ENCODE measurements at places on chromosomes 11 and 22.

- peak; percentile 3 for DNase-seq
Measured at GRCh38 chr22:32904044-32904443, 102.5 kb downstream of the TIMP3 start.

DNA sequence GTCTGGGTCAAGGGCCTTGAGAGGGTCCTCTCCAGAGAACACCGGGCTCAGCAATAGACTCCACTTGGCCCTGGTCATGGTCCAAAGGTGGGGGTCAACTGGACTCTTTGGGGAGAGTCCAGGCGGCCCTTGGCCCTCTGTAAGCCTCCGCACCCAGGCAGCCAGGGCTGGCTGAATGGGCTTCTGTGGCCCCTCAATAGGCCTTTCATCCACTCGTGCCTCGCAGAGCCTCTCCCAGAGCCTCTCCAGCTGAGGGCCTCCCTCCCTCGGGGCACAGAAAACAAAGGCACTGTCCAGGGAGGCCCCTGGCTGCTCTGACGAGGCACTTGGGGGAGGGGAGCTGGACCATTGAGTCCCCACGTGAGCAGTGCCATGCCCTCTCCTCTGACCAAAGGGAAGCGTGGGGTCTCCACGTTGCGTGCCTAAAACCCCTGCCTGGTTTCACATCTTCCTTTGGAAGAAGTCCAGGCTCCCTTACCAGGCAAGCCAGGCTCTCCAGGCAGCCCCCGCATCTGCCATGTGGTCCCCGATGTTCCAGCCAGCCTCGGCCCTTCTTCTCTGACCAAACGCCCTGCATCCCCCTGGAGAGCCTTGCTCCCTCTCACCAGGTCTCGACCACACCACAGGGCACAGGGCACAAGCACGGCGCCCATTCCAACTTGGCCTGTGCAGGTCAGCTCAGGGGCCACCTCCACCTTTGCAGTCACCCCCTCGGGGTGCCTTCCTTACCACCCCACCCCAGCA is 15.5 kb downstream of the KIAA0930 start:
- DNase-seq: no peak

GRCh38 chr22:20653012-20653794 is 120.7 kb upstream of the SERPIND1 start:
- no peak for DNase-seq

DNA sequence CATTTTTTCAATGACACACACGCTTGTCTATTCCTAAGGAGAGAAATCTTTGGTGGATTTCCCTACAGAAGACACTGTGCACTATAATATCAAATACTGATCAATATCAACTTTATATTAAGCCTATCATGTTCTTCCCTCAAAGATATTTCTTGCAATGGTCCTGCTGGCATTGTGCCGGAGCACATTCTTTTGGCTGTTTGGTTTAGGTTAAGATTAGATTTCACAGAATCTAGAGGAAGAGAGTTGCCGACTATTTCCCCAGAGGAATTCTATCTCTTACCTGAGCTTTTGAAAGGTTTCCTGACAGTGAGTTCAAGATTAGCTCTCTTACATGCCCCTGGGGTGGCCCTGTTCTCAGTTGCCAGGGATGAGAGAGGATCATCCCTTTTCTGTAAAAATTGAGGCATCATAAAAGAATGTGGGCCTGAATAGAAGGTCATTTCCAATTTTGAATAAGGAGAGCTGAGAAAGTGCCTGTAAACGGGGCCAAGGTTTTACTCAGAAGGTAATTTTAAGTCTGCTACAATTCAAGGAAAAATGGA is 180.6 kb upstream of the ARHGAP20 start:
- no peak for DNase-seq

- DNase-seq: peak; percentile 63
Measured at GRCh38 chr22:22721681-22722354, 77.4 kb downstream of the GGTLC2 start.

DNA sequence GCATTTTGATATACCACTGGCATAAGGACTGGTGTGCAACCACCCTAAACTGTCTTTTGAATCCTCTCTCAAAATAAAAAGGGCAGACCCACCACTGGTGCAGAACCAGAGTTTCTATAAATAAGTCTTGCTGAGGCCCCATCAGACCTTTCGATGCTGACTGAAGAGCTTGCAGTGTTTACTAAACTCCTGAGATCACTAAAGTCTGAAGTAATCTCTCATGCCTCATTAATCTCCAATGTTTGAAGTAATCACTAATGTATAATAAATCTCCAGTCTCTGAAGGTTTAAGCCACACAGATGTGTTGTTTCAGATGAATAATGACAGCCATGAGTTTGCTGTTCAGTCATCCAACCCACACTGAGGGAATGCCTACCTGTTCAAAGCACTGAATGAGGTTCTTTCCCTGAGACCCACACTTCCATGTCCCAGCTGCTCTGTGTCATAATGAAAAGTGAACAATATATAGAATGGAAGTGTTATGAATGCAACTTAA is 50.6 kb upstream of the DEUP1 start:
- DNase-seq: no peak

DNA sequence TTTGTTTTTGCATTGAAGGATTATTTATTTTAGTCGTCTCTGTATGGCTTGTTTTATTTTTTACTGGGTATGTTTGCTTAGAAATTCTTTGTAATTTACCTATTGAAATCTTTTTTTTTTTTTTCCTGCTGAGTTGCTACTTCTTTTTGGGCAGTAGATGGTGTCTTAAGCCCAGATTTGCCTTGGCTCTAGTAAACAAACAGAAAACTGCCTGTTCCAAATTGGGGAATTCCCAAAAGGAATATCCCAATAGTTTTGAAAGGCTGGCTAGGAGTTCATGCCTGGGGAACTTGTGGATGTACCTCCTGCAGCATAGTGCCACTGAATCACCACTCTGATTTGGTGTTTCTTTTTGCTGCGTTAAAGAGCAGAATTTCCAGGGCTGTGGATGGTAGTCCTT is 17.7 kb downstream of the PAMR1 start:
- no peak for DNase-seq

- peak; percentile 69 for DNase-seq
Measured at GRCh38 chr22:19109198-19110063, 12.8 kb downstream of the DGCR2 start.

- DNase-seq: no peak
Measured at GRCh38 chr11:57781529-57781943, 19.9 kb downstream of the CTNND1 start.

DNA sequence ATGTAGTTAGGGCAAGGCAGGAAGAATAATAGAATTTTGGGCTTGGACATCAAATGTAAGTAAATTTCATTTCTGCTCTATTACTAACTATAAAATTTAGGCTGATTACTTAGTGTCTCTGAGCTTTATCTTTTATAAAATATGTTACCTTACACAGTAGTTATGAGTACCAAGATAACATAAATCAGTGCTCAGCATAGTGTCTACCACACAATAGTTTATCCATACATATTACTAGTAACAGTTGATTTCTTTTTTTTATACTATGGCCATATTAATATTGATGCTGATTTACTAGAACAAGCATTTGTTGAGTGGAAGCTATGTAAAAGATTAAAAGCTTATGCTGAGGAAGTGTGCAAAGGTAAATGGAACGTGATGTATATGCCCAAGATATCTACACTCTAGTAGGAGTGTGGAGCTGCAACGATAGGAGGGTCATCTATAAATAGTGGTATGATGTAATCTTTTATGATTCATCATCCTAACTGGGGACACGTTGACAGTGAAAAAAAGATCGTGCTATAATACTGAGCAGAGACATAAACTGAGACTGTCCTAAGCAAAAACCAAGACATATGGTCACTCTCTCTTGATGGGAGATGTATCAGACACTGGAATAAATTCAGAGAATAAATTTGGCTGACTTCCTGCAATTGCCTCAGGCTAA is 8.7 kb upstream of the SLC5A12 start:
- no peak for DNase-seq

GRCh38 chr22:33054001-33054675 is 4.0 kb downstream of the SYN3 start:
- DNase-seq: no peak

GRCh38 chr11:76424379-76424778 is 20.4 kb upstream of the EMSY start:
- DNase-seq: no peak
